ENCODE measurements at places on chromosomes 2 and 18.

DNA sequence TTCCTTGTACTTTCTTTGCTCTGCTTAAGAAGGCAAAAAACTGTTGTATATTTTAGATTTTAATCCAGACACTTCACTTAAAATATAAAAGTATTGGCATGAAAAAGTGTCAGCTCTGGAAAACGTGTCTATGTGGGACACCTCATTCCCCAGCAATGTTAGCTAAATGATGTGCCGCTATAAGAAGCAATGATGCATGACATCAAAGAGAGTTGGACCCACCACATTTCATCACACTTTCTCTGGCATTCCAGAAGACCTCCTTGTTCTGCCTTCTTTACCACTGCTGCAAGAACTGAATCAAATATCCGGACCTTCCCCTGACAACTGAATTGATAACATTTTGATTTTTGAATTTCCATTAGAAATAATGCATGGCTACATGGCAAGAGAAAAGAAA is 242.4 kb upstream of the TANK start:
- no peak for DNase-seq

DNA sequence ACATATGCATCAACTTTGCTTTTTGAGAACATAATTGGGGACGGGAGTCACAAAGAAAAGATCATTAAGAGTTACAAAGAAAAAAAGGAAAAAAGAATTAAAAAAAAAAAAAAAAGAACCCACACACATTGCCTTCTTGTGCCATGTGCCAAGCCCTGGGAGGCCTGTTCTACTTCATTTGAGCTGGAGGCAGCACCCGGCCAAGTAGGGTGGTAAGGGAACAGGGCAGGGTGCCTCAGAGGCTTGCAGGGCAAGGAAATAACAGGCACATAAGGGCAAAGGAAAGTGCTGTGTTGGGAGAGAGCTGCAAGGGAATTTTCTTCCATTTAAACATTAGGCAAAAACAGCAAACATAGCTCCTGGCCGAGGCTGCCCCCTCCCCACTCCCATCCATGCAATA is 418.0 kb downstream of the TMEM182 start:
- DNase-seq: no peak

- DNase-seq: no peak
Measured at GRCh38 chr18:75261430-75262223, 51.0 kb downstream of the TSHZ1 start.

DNA sequence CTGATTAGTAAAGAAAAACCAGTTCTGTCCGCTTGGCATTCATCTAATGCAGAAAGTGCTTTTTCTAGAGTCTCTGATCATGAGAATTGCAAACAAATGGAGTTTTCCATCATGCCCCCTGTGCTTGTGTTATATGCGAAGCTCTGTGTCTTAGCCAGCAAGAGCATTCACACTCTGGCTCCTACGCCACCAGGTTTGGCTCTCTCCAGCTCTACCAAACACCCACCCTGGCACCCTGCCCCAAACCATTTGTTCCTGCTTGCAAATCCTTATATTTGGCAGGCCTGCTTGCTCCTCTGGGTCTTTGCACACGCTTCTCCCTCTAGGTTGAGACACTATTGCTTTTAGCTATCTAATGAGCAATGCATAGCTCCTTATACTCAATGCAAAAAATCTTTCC is 204.1 kb upstream of the CYRIA start:
- DNase-seq: no peak

DNA sequence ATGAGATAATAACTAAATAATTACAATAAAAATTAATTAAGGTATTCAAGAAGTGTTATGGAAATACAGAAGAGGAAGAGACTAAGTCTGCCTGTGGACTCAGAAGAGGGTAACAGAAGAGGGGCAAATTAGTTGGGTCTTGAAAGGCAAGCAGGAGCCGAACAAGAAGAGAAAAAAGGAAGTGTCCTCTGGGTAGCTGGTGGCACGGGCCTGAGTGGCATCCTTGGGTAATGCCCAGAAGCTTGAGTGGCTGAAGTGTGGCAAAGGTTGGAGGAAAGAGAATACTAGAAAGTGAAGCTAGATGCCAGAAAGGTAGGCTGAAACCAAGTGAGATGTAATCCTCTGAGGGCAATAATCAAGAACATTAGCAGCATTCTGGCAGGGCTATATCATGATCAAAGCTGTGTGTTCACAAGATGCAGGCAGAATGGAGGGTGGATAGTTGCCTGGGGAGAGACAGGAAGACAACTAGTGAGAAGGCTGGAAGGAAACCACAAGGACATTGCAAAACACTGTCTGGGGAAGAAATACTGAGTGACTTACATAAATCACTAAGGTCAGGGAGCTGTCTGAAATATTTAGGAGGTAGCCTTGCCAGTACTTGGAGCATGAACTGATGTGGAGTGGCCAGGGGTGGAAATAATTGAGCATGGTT is 16.2 kb downstream of the DOCK10 start:
- no peak for DNase-seq

Data from neuronal stem cell (in vitro differentiated cells).